ENCODE measurements at places on chromosomes 16 and 17.

DNA sequence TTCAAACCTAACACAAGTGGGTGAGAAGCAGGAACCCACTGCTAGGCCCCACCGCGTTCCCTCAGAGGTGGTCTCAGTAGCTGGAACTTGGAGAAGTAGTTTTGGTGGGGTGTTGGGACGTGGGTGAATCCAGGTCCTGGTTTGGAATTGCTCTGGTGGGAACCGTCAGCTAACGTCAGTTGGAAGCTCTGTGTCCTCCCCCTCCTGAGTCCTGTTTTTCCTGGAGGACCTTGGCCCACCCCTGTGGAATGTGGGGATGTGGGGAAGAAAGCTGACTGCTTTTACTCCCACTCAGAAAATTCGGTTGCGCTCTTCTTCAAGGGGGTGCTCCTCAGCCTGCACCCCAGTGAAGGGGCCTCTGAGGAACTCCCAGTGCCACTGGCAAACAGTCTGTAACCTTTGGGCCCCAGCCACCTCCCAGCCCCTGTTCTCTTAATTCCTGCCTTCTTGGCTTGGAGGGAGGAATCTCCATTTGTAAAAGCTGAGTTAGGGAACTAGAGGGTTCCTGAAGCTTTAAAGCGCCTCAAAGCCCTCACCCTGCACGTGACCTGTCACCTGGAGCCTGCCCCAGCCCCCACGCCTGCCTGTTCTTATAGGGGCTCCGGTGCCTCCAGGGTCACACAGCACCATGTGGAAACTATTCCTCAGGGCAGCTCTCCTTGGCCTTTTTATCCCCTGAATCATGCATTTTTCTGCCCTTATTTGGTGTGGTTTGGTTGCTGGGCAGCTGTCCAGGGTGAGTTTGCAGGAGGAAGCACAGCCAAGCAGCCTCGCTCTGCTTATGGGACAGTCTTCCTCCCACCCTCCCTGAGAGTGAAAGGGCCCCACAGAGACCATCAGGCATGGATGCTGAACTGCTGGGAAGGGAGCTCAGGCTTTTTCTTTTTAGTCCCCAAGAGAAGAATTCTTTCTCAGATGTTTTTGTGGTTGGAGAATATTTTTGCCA is 16.2 kb upstream of the NAGLU start:
- DNase-seq: no peak

GRCh38 chr16:78465730-78466129 is 366.3 kb downstream of the WWOX start:
- no peak for DNase-seq

DNA sequence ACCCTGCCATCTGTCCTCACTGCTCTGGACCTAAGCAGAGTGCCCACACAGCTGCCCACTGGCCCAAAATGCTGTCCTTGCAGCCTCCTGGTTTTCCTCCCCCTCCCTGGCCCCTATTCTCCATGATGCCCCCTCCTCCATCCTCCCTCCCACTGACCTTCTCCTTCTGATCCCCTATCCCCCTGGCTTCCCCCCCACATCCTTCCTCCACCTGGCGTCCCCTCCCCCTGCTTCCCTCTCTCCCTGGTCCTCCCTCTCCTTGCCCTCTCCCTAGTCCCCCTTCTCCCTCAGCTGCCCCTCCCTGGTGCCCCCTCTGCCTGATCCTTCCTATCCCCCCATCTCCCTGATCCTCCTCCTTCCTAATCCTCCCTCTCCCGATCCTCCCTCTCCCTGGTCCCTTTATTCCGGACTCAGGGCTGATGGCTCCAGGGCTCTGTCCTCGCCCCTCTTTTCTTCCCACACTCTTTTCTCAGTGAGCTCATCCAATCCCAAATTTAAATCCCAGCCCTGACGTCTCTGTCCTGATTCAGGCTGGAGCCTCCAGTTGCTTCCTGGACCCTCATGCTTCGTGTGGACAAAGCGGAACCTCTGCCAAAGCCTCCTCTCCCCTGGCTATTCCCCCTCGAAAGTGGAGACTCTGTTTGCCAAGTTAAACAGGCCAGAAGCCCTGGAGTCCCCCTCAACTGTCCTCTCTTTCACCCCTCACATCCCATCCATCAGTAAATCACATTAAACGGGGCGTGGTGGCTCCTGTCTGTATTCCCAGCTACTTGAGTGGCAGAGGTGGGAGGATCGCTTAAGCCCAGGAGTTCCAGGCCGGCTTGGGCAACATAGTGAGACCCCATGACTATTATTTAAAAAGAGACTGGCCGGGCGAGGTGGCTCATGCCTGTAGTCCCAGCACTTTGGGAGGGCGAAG is 18.1 kb upstream of the RHBDF2 start:
- no peak for DNase-seq

DNA sequence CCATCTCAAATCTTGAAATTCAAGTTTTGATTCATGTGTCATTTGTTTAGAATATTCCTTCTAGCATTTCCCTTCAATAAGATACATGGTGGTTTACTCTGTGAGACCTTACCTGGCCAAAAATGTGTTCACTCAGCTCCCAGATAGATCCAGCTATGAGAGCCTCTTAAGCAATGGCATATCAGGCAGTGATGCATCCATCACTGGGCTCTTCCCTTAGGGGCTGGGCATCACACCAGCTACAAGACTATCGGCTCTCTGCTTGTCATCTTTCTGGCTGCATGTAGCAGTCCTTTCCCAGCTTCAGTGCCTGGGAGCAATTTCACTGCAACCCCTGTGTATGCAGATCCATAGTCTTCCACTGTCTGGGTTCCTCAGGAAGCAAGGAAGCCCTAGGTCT is 40.6 kb downstream of the GOSR1 start:
- no peak for DNase-seq

DNA sequence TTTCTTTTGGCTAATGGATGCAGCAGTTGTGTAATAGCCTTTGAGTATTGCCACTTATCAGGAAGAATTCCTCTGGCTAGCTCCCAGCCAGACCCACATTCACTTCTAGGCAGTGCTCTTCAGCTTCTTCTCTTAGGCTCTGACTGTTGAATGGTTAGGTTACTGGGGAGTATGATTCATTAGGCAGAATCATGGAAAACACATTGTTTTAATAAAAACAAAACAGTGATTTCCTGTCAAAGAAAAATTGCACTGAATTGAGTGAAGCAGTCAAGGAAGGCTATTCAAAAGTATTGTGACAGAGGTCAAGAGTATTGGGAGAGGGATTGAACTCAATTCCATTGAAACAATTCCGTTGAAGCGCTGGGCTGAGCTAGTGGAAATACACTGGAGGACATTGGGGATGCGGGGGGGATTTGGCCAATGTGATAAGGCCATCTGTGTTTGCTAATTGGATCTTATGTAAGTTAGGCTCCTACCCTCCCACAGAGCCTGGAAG is 68.0 kb downstream of the CNTNAP4 start:
- no peak for DNase-seq

DNA sequence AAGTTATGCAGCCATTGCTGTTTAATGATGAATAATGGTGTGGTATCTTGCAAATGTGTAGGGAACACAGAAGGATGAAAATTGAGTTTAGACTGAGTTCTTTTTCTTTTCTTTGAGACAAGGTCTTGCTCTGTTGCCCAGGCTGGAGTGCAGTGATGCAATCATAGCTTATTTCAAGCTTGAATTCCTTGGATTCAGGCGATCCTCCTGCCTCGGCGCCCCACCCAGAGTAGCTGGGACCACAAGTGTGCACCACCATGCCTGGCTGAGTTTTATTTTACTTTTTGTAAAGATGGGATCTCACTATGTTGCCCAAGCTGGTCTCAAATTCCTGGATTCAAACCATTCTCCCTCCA is 74.6 kb upstream of the TBC1D3K start:
- DNase-seq: no peak

GRCh38 chr16:30757316-30757715 is 4.5 kb downstream of the CFAP119 start:
- DNase-seq: no peak

Measured in activated CD4-positive, alpha-beta T cell treated with anti-CD3 and anti-CD28 coated beads, Interleukin-2, amount 50 U/mL, for 4 hours (primary cell).